ENCODE measurements at places on chromosomes 12 and 14.
A peak's percentile ranks its signal among the peaks of the same experiment; 100 is the strongest.

DNA sequence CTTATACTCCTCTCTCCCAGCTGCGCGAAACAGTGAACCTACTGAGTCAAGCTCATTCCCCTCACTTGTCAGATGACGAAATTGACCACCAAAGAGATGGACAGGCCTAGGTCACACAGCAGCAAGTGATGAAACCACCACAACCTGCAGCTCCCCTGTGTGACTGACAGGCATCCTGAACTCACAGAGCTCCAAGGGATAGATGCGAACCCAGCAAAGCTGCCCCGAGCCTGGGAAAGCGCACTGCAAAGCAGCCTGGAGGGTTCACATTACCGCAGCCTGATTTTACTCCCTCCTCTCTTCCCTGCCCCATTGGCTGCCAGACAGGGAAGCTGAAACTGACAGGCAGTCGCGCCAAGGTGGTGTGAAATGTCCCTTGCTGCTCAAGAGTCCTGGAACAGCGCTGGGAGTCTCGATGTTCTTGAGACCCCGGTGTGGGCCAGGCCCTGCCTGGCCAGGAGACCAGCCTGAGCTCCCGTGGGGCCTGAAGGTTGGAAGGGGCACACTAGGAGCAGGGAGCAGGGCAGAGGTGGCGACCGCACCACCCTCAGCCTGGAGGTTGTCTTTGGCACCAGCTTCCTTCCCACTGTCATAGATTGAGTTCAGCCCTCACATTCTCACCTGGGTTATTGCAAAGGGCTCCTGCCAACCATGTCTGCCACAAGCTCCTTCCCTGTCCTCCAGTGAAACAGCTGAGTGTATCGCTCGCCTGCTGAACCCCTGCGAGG, 36.3 kb downstream of the SNRNP35 start:
- no peak for DNase-seq

- no peak for DNase-seq
These were observed 9.3 kb upstream of the GMFB start for GRCh38 chr14:54498095-54498531.

DNA sequence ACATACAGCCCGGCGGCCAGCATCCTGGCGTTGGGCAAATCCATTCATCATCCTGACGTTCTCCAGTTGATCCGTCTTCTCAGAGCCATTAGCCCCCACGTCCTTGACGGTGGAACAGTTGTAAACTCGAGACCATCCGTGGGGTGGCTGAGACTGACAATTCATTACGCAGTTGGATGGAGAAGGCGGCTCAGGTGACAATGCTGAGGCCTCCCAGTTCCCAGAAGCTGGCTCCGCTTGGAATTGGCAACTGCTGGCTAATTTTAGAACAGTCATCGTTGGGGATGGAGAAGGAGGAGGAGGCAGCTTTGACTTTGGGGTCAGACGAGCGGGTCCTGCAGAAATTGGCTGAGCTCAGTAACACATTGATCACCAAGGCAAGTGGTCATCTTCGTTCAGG, 186.5 kb downstream of the PHETA1 start:
- DNase-seq: no peak

DNA sequence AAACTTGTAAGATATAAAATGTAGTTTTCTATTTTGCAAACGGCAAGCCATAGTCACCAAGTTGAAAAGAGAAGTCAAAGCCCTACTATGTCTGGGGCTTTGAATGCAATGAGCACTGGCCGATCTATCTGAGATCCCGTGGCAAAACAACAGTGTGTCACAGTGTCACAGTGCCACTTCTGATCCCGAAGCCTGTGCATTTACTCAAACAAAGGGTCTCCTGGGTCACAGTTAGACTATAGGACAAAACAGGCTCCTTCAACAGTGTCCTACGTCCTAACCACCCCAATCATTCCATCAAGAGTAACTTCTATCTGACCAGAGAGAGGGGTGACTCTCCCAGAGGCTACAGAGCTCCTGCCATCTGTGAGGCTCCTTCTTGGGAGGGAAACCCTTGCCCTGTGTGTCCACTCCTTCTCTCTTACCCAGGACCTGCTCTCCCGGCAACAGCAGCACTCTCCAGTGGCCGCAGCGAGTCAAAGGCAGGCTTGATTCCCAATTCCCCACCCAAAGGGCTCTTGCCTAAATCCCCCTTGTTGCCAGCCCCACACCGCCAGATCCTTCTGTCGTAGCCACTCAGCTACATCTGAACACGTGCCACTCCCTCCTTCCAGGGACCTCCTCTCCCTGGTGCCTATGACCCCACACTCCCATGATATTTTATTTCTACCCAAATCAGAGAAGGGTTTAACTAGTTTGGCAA, 14.0 kb upstream of the SELPLG start:
- DNase-seq: no peak

GRCh38 chr12:123075646-123076171, 75.2 kb downstream of the PITPNM2 start:
- peak; percentile 46 for DNase-seq
